ENCODE measurements at places on chromosomes 7 and 10. TPM values are rescaled to one million over a fixed set of nuclear protein-coding genes. Genes with fewer than 3 reads are reported as not detected.

DNA sequence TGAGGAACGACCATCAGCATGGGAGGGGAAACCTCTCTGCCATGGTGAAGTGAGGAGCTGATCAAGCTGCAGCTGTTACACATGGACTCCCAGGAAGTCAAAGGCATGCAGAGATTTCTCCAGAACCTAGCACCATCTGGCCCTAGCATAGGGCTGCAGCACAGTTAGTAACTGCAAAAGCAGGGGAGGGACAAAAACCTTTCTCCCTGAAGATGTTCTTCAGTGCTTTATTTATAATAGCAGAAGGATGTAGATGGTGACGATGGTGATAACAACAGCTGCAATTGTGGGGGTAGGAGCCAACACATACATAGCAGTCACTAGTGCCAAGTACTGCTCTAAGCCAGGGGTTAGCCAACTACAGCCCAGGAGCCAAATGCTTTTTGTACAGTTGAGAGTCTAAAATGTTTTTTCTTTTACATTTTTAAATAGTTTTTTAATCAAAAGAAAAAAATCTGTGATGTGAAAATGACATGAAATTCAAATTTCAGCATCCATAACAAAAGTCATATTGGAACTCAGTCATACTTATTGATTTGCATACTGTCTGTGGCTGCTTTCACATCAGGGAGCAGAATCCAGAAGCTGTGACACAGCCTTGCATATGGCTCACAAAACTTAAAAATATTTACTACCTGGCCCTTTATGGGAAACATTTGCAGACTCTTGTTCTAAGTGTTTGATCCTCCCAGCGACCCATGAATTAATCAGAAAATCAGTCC is 299.5 kb downstream of the ELMO1 start:
- DNase-seq, result no peak

- no peak for DNase-seq
Measured at GRCh38 chr10:28054228-28054860, 55.5 kb upstream of the ODAD2 start.

- DNase-seq, result no peak
Measured at GRCh38 chr7:36777062-36777461, 52.8 kb upstream of the AOAH start.

DNA sequence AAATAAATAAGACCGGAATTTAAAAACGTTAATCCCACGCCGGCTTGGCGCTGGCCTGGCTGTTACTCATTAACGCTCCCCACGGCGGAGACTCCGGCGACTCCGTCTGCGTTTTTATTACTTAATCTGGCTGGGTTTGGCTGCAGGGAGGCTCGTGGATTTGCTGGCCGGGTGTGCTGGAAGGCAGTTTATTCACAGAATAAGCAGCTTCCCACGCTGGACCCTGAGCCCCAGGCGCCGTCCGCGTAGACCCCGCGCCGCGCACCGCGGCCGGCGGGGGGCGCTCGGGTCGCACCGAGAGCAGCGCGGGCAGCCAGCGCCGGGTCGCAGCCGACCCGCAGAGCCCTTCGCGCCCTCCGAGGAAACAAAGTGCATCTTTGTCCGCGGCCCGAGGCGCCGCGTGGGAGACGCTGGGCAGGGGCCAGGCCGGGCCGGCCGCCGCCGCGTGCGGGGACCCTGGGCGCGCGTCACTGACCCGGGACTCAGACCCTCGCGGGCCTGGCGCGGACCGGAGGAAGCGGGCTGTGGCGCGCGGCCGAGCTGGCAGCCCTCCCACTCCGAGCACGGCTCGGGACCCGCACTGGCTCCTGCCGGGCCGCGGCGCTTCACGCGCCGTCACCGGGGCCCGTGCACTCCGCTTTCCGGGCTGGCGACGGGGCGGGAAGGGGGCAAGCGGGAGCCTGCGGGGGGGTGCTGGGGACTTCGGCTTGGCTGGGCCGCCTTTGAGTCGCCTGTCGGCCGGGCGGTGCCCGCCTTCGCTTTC is 587 bp upstream of the GRK5 start:
- peak; percentile 91 for DNase-seq

- DNase-seq, result no peak
Measured at GRCh38 chr10:76022366-76022765, 590.9 kb downstream of the LRMDA start.

DNA sequence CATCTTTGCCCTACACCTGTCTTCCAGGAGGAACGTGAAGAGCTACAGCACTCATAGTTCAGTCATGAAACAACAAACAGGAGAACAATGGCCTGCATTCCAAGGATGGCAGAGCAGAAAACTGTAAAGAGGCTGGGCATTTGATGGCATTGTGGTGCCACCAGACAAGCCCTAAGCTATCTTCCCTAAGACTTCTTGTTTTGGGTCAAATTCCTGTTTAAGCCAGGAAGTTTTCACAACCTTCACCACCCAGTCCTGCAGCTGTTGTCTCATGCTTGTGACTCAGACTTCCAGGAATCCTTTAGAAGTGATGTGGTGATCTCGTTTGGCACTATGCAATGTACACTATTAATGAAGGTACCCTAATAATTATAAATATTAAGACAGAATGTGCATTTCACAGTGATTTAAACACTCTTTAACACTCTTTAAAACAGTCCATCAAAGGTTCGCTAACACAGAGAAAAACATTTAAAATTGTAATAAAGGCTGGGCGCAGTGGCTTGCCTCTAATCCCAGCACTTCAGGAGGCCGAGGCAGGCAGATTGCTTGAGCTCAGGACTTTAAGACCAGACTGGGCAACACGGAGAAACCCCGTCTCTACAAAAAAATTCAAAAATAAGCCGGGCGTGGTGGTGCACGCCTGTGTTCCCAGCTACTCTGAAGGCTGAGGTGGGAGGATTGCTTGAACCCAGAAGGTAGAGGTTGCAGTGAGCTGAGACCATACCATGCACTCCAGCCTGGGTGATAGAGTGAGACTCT is 2.7 kb upstream of the HERPUD2 start:
- no peak for DNase-seq

GRCh38 chr7:26227987-26228386 is 26.4 kb downstream of the CBX3 start:
- no peak for DNase-seq

DNA sequence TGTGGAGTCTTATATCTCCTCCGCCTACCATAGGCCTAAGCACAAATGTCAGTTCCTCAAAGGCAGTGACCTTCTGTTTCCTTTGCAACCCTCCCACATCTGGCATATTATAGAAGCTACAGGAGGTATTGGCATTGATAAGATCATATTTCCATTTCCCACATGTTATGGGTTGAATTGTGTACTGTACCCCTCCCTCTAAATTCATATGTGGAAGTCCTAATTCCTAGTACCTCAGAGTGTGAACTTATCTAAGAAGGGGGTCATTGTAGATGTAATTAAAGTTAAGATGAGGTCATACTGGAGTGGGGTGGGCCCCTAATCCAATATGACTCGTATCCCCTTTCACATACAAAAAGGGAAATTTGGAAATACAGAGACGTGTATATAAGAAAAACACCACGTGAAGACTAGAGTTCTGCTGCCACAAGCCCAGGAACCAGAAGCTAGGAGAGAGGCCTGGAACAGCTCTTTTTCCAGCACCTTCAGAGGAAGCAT is 6.1 kb upstream of the LAMB4 start:
- DNase-seq, result no peak

- DNase-seq, result peak; percentile 40
Measured at GRCh38 chr10:95289003-95289920, 1.5 kb downstream of the PDLIM1 start.

DNA sequence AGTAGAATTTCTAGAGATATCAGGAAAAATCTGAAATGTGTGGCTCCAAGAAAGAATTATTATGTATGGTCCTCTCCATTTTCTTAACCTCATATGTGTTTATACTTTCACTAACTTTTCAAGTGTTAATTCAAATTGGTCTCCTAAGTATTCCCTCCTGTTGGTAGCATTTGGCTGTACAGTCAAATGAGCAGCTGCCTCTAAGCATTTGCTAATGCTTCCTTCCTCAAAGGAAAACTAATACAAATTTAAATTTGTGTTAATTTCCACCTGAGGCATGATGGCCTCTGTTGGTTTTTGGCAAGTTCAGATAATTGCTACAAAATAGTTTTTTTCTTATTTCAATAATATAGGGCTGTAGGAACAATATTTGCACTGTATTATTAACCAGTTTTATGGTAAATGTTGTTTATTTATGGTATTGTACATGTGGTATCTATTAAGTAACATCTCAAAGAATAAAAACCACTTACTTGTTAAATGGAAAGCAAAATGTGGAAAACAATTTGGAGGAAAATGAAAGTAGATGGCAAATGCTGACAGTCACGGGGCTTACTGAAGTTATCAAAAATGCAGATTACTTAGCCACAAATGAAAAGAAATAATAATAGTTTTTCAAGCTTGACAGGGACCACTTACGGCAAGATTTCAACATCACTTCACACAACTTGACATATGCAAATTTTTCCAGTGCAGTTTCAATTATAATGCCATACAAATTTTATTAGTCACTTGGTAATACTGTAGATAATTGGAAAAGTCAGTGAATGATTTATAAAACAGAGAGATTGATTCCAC is 299.3 kb upstream of the MEOX2 start:
- no peak for DNase-seq

GRCh38 chr10:119391440-119392251 is 150.9 kb downstream of the RGS10 start:
- DNase-seq, result no peak

DNA sequence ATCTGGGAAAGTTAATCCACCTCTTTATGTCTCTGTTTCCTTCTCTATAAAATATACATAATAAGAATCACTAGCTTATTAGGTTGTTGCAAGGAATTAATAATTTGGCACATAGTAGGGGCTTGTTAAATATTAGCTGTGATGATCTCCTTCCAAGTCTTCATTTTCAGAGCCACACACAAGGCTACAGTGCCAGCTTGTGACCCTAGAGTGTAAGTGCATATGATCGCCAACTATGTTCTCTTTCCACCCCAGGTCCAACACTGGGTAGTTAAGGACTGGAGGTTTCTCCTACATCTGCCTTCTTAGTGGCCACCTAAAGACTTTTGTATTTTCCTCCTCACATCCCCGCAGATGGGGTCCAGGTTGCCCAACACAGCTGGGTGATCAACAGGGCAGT is 17.9 kb upstream of the ACSM6 start:
- DNase-seq, result no peak

- DNase-seq, result no peak
Measured at GRCh38 chr10:80186364-80187012, 18.8 kb downstream of the ANXA11 start.

- DNase-seq, result no peak
Measured at GRCh38 chr7:51351661-51352060, 35.1 kb upstream of the COBL start.

- DNase-seq, result no peak
Measured at GRCh38 chr7:110388457-110388856, 702.5 kb upstream of the LRRN3 start.

FOXP2 gene
- total RNA-seq, result 0.25 TPM

GOLGA7B gene
- total RNA-seq, result 0.09 TPM

OR13A1 gene
- total RNA-seq, result 1.5 TPM

RADIL gene
- 5.8 TPM for total RNA-seq

CAV1 gene
- total RNA-seq, result 0.19 TPM
